ENCODE measurements at places on chromosomes 7 and 10. TPM values are rescaled to one million over a fixed set of nuclear protein-coding genes. Genes with fewer than 3 reads are reported as not detected.
A peak's percentile ranks its signal among the peaks of the same experiment; 100 is the strongest.

DNA sequence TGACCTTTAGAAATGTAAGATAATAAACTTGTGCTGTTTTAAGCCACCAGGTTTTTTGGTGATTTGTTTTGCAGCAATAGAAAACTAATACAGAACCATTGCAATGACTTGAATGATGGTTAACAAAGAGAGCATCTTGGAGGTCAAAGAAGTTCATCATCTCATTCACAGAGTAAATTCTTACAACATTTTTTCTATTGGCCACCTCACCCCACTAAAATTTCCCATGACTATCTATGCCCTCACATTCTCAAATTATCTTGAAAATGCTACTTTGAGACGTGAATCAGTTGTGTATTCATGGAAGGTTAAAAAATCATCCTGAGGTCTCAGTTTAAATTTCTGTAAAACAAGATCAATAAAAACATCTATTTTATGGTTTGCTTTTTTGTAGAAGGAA is 754.2 kb downstream of the SORCS1 start:
- no peak for DNase-seq

DNA sequence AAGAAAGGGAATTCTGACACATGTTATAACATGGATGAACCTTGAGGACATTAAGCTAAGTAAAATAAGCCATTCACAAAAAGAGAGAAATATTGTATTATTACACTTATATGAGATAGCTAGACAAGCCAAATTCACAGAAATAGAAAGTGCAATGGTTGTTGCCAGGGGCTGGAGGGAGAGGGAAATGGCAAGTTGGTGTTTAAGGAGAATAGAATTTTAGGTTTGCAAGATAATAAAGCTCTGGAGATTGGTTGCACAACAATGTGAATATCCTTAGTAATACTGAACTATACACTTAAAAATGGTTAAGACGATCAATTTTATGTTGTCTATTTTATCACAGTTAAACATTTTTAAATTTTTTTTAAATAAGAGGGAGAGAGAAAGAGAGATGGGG is 25.0 kb upstream of the ADD3 start:
- no peak for DNase-seq

- DNase-seq, result no peak
Observed at GRCh38 chr7:105655067-105655466, 73.8 kb upstream of the EFCAB10 start.

The MUC12 gene
- total RNA-seq, result 0.81 TPM

DNA sequence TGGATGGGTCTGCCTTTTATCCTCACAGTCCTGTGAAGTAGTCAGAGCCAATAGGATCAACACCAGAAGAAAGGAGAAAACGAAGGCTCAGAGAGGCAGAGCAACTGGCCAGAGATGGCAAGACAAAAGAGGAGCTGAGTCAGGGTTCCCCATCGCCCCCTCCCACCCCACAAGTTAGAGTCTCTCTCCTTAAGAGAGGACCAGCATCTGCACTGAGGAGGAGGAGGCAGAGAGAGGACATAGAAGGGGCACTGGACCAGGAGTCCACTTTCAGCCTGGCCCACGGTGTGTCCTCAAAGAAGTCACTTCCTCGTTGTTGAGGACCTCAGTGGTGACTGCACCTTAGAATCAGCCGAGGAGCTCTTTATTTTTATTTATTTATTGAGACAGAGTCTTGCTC is 11.6 kb downstream of the SPOCK2 start:
- no peak for DNase-seq

The CALML3 gene
- not detected for total RNA-seq

DNA sequence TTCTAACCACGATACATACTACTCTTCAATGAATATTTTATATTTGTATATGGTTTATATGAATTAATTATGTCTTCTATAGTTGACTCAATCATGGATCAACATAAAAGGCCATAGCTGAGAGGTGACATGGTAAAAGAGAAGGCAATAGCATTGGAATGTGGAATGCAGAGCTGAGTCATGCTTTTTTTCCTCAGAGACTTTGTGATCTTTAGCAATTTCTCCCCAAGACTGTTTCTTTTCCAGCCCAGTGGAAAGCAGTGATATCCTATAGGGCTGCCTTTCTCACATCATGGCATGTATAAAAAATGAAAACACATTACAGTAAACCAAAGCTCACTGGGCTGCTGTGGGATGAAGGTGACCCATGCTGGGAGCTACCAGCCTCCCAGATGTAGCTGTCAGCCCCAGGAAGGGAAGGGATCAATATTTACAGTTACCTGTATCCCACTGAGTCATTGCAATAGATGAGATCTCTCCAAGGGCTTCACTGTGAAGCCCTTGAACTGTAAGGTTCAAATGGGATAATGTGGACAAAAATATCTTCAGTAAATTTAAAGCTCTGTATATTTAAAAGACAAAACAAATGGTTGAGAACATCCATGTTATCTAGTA is 30.2 kb downstream of the SLC39A12 start:
- DNase-seq, result no peak

The DGKB gene
- total RNA-seq, result not detected

- DNase-seq, result peak; percentile 57
Observed at GRCh38 chr10:43294241-43294658, 27.4 kb upstream of the RASGEF1A start.

The PNLIPRP1 gene
- not detected for total RNA-seq

The KIF11 gene
- total RNA-seq, result 38.7 TPM

- DNase-seq, result no peak
Observed at GRCh38 chr7:112959276-112959675, 127.4 kb downstream of the GPR85 start.

DNA sequence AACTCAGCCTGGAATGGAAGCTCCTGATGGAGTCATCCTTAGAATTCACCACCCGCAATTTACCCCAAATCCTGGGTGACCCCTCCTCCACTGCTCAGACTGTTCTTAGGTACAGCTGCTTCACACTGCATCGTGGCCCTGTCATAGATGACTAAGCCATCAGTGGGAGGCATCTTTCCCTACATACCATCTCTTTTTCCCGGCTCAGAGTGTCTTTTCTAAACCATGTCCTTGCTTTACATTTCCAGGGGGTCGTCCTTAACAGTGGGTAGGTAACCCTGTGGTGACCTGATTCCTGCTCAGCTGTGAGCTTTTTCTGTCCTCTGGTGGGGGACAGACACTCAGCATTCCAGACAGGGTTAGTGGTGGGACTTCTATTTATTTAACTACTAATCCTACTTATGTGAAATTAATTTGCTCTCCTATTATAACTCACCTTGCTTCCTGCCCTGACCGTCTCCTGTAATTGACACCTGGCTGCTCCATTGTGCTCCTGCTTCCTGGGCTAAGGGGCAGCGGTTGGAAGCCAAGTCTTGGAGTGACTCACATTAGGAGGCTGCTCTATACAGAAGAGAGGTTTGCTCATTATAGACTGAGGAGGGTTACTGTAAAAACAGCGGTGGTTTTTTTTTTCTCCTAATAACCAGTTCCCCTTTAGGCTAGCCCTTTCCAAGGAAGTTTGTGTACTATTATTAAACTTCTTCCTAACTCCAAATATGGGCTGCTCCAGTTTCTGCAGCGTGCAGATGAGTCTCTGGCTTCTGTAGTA is 40.6 kb downstream of the PYROXD2 start:
- DNase-seq, result no peak

The INHBA gene
- total RNA-seq, result 2.5 TPM

The PDE6C gene
- not detected for total RNA-seq

DNA sequence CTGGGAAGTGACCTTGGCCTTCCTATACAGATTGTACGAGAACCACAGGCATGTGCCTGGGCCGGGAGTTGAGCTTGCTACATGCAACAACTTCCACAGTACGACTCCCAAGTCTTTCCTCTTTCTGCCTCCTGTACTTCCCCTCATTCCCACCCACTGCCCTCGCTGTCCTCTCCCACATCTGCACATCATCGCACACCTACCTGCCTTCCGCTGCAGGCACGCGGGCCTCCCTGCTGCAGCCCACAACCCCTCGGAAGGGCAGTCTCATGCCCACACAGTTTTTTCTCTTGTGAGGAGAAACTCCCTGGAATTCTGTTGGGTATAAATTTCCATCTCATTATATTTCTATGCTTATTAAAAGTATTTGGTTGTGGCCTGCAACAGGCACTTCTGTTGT is 117.2 kb downstream of the ACTR3B start:
- no peak for DNase-seq

The DNAJC30 gene
- 11.6 TPM for total RNA-seq

GRCh38 chr7:22594020-22594419 is 94.0 kb upstream of the STEAP1B start:
- DNase-seq, result no peak

DNA sequence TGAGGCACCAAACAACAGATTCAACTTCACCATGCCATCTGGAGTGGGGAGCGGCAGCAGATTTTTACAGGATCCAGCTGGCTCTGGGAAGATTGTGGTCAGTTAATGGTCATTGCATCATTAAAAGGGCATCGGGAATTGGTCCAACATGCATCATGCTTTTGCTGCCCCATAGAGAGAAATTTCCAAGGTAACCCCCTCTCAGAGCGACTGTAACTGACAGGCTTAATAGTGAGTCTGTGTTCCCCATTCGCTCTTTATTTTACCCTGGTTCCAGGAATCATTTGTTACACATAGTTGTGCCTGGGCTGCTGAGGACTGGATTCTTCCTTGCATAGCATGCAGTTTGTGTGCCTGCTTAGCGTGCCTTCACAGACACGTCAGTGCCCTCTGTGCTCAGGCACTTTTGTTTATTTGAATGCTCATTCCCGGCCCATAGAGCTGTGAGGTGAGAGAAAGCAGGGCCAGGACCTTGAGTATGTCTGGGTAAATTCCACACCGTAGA is 49.9 kb downstream of the CDHR3 start:
- no peak for DNase-seq

GRCh38 chr7:74000489-74001149 is 27.4 kb upstream of the ELN start:
- no peak for DNase-seq

DNA sequence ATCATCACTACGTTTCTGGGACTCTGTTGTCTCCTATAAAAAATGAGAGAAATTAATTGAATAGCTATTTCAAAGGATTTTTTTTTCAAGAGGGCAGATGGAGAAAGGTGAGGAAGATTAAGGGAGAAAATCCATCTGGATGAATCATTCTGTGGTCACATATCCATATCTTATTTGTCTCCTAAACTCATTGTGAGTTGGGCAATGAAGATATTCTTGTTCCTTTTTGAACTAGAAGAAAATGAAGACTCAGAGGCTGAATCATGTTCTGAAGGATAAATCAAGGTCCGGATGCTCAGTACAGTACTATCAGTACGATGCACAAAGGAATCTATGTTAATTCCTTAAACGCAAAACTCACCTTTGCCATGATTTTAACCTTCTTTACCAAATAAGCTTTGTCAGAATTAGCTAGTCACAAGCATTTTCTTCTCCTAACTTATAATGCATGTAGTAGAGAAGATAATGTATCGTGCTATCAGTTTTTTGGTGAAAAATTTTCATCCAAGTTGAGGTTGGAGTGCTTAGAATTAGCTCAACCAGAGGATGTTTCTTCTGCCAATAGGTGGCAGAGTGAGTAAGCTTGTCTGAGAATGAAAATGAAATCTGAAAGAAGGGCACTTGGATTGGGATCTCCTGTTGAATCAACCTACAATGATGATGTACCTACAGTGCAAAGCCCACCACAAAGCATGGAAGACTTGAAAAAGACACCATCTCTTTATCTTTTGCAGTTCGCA is 446.9 kb downstream of the KIF20B start:
- DNase-seq, result no peak

DNA sequence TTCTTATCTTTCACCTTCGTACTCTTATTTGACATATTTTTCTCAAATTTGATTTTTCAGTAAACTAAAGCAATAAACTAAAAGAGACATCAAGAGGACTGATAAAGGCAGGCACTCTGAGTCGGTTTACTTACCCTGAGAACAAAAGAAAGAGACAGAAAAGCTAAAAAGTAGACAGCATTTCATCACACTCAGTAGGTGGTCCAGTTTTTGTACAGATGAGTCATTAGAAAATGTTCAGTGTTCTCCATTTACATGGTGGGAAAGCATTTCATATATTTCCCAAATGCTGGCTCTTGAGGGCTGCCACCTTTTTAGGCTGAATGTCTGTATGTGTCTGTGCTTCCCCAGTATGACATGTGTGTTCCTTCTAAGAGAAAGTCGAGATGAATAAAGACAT is 52.7 kb downstream of the NHLRC2 start:
- DNase-seq, result no peak

Data from activated T-helper 1 cell treated with anti-CD3 and anti-CD28 coated beads, Interleukin-12 subunit alpha, Interleukin-12 subunit beta, Interleukin-2, Interleukin-4 antibody, amounts not matched to agents 30 ng/mL and 10 ng/mL and 1 ng/mL, durations not matched to agents 14 hours and 24 hours and 36 hours (primary cell).